Testis (tissue), 5 donors: ENCODE measurements at places on chromosomes 3 and 15. TPM values are rescaled to one million over a fixed set of nuclear protein-coding genes. Genes with fewer than 3 reads are reported as not detected.

Gene CPNE9
- total RNA-seq = 1.4 TPM

Gene WNT5A
- 12.4 TPM for total RNA-seq

Gene SH2D7
- total RNA-seq = 2.2 TPM

Gene LTF
- 0.31 TPM for total RNA-seq

Gene OR5K2
- not detected for total RNA-seq

Gene TMEM266
- total RNA-seq = 12.4 TPM

Gene CKMT1B
- total RNA-seq = 0.56 TPM

Gene MYL3
- total RNA-seq = 1.2 TPM

Gene TUSC7
- total RNA-seq = 2.1 TPM

Gene SERPINI2
- total RNA-seq = not detected

Gene CA12
- total RNA-seq = 0.55 TPM

Gene LRRC31
- total RNA-seq = 0.24 TPM

Gene SKOR1
- 2.2 TPM for total RNA-seq
